NT2/D1 (cell line): ENCODE measurements at places on chromosomes 2 and 18.
A peak's percentile ranks its signal among the peaks of the same experiment; 100 is the strongest.

DNA sequence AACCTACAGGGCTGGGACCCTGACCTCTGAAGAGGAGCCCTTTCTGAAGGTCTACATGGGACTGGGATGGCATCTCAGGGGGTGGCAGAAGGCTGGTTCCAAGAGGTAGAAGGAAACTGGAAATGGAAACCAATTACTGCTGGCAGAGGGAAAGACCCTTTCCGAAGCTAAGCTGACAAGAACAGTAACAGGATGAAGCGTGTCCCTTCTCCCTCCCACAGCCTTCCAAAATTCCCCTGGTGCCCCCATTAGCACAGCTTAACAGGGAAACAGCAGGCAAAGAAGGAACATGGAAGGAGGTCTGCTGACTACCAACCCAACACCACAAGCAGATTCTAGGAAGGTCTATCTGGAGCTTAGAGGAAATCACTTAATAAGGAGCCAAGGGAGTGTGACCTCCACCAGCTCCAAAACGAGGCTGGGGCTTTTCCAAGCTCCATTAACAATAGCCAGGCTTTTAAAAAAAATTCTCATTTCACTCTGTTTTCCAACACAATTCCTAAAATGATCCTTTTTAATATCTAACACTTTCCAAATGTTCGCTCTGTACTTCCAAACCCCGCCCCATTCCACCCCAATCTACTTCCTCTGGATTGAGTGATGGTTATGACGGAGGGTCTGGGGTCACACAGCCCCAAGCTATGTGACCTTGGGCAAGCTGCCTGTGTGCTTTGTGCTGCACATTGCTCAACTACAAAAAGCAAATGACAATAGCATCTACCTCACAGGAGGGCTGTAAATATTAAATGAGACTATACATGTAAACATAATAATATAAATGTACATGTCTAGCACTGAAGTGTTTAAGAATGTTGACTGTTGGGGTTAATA is 55.2 kb downstream of the STK39 start:
- DNase-seq, result no peak

DNA sequence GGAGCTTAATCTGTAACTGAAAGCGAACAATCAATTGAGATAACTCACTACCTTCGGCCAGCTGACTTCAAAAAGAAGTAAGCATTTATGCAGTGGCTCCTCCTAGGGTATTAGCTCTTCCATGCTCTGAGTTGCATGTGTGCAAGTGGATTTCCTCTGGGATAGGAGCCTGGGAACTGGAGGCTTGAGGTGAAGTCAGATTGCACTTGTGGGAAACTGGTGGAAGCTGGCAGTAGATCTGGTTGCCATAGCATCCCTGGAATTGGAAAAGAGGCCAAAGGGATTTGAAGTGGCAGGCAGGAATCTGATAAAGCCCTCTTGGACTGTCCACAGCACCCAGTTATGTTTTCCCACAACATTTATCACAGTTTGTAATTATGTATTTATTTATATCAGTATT is 50.6 kb upstream of the FMNL2 start:
- DNase-seq, result no peak

- DNase-seq, result no peak
Measured at GRCh38 chr2:225017713-225018112, 24.6 kb downstream of the DOCK10 start.

- DNase-seq, result no peak
Measured at GRCh38 chr2:194301946-194302345, 1355.1 kb upstream of the SLC39A10 start.

DNA sequence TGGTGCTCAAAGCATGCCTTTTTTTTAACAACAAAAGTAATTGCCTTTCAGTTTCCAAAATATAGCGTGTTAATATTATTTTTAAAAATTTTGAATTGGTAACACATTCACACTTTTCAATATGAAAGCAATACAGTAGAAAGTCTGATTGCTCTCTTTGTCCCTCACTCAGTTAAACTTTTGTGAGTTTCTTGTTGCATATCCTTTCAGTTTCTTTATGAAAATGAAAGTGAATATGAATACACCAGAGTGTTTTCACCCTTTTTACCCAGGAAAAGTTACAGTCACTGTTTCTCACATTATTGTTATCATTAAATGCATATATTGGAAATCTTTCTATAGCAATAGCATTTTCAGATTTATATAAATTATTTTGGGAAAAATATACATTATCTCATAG is 377.4 kb upstream of the CRIM1 start:
- DNase-seq, result no peak

DNA sequence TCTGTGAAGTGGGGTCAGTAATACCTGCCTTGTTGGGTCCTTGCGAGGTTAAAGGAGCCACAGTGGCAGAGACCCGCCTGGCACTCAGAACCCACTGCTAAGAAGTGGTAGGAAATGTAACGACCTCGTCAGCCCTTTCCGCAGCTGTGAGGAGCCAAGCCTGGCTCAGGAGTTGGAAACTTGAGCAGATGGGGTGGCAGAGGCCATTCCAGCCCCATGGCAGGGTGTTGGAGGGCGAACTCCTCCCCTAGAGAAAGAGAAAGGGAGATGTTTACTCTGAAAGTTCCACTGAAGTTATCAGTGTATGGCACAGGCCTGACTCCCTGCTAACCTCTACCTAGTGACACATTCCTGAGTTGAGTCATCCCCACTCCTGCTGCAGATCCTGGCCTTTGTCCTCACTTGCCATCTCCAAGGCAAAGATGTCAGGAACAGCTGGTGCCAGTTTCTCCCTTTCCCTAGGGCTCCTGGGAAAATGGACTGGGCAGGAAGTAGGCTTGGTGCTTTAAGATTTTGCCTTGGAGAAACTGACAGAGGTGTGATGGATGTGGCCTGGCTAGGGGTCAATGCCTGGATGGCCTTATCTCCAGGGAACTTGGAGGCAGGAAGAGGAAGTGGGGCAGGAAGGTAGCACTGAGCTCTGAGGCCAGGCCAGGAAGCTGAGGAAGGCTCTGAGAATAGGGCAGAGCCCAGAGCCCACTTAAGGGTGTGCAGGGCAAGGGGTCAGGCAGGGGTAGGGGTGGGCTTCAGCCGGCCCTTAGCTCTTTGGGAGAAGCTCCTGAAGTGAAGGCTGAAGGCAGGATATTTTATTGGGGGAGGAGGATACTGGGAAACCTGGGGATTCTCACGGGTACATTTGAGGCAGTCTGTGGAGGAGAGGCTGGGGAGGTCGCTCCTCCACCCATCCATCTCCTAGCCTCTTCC is 888 bp downstream of the VAMP5 start:
- DNase-seq, result no peak

DNA sequence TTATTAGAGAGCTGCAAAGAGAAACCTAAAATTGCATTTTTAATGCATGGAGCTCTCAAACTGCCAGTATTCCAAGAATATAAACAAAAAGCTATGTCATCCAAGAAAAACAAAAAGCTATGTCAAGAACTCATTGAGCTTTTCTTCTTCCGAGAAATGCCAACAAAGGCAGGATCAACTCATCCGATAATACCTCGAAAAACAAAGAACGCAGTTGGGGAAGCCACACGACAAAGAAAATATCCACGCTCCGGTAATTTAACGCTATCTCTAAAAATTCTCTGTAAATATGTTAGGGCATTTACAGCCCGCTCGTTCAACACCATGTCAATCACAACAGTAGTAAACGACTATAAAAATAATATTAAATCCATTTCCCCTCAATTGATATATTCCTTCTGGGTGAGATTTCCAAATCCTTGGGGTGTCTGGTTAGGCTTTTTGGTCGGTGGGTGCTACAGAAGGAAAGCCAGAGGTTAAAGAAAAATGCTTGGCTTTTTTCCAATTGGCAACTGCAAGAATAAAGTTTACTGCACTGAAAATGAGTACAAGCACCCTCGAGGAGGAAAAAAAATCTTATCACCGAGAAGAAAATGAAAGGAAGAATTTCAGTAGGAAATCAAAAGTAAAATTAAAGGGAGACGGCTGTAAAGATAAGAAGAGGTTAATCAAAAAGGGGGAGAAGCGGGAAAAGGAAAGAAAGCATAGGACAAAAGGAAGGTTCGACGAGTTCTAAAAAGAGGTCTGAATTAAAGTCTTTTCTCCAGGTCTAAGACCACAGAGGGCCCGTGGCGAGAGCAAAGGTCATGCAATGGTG is 856 bp downstream of the TIA1 start:
- DNase-seq, result no peak

DNA sequence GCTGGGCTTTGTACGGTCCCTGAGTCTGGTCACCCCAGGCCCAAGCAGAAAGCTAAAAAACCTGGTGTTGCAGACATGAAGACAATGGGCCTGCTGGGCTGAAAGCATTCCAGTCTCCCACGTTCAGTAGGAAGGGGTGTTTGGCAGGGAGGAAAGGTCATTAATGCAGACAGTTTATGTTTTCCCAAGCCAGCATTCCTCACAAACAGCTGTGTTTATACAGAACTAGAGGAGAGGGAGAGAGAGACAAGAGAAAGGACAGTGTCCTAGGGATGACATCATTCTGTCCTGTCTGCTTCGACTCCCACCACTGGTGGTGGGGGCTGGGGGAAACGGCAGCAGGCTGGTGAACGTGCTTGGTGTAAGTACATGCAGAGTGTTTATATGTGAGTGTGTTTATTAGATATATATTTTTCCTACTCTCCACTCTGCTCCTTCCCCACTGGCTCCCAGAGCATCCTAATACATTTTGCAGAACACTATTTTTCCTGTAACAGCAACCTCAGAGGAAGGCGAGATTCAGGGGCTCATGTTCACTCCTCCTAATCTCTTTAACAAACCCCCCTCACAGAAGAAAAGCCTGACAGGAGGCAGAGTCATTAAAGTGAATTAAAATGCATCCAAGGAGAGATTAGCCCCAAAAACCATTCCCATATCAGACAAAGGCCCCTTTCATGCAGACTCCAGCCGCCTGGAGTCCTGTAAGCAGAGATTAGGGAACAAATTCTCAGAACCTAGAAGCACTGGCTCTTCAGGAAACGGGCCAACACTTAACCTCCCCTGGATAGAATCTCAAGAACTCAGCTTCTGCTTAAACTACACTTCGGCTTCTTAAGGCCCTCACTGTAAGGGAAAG is 380.4 kb downstream of the TNS1 start:
- DNase-seq, result peak; percentile 84

GRCh38 chr18:11489266-11489899 is 120.0 kb upstream of the SLC35G4 start:
- DNase-seq, result no peak

- no peak for DNase-seq
Measured at GRCh38 chr2:230614913-230615332, 97.7 kb upstream of the CAB39 start.

- no peak for DNase-seq
Measured at GRCh38 chr18:8990276-8991031, 112.0 kb upstream of the NDUFV2 start.
